ENCODE measurements at places on chromosomes 11 and 22.

- no peak for DNase-seq
Measured at GRCh38 chr11:86624366-86624765, 48.0 kb downstream of the ME3 start.

- DNase-seq, result no peak
Measured at GRCh38 chr11:86551288-86552092, 120.9 kb downstream of the ME3 start.

GRCh38 chr11:126311401-126312291 lies 7.8 kb downstream of the DCPS start:
- DNase-seq, result no peak

GRCh38 chr22:24007253-24008021 lies 2.2 kb upstream of the GSTT4 start:
- DNase-seq, result no peak

DNA sequence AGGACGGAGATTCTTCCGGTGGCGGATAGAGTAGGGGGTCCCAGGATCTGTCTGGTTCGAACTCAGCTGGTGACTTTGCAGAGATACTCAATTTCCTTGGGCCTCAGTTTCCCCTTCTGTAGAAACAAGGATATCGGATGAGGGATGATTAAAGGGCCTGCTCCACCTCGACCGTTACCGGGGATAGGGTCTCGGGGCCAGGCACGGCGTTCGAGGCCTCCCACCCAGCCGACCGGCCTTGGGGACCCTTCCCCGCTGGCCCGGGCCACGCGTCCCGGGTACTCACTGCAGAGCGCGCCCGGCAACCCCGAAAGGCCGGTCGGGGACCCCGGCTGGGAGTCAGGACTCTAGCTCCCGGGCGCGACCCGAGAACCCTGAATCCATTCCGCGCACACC lies 321 bp downstream of the RHBDD3 start:
- no peak for DNase-seq

GRCh38 chr22:47022475-47022874 lies 260.0 kb downstream of the TBC1D22A start:
- no peak for DNase-seq

DNA sequence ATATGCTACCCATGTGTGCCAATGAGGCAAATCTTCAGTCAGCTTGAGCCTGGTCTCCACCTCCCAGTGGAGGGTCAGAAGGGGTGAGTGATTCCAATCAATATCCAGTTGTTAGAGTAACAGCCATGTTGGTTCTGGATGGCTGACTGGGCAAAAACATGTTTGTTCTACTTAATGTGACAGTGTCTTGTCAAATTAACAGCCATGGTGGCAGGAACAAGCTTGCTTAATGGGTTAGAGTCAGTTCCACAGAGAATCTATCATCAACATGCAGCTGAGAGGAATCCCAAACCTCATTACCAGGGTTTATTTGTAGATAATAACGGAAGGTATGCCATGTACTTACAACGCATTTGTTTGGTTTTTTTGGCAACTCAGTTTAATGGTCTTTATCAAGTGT lies 133.2 kb downstream of the SLC17A6 start:
- DNase-seq, result no peak

GRCh38 chr11:101169944-101170343 lies 40.3 kb upstream of the PGR start:
- DNase-seq, result no peak

- no peak for DNase-seq
Measured at GRCh38 chr11:3747704-3748103, 49.6 kb downstream of the NUP98 start.

DNA sequence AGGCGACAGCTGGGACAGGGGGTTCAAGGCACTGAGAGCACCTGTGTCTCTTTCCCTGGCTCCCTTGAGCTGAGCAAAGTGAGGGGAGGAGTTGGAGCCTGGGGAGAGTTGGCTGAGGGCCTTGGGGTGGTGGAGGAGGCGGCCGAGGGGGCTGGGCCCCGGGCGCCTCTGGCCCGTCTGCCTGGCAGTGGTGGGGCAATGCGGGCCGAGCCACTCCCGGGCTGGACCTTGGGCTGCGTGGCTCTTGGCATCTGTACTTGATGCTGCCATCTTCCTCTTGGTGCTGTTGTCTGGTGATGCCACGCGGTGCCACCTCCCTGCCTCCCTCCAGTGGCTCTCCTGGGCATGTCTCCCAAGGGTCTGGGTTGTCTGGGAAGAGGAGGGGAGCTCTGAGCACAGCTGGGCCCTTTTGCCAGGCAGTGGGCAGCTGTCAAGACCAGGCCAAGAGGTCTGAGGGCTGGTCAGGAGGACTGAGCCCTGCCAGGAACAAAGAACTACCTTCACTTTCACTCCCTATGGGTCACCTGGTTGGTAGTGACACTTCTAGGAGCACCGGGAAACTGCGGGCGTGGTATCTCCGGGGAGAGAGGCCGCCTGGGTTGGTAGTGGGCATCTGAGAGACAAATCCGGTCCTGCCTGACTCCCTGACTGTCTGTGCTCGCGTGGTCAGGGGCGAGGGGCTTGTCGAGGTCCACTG lies 1.3 kb downstream of the GRIK4 start:
- DNase-seq, result no peak

DNA sequence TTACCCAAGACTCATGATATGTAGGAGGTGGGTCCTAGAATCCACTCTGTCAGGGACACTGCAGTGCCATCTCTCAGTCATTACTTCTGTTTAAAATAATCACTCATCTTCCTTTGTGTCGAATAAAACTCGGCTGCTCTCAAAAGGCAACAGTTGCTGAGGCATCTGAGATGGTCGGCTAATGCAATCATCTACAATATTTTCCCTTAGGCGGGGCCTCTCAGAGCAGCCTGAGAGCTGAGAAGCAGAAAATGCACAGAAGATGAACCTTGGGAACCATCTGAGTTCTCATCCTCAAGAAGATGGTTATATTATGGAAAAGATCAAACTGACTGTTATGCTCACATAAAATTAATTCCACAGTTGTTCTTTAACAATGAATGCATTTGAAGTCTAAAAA lies 1518.2 kb upstream of the TENM4 start:
- DNase-seq, result no peak

DNA sequence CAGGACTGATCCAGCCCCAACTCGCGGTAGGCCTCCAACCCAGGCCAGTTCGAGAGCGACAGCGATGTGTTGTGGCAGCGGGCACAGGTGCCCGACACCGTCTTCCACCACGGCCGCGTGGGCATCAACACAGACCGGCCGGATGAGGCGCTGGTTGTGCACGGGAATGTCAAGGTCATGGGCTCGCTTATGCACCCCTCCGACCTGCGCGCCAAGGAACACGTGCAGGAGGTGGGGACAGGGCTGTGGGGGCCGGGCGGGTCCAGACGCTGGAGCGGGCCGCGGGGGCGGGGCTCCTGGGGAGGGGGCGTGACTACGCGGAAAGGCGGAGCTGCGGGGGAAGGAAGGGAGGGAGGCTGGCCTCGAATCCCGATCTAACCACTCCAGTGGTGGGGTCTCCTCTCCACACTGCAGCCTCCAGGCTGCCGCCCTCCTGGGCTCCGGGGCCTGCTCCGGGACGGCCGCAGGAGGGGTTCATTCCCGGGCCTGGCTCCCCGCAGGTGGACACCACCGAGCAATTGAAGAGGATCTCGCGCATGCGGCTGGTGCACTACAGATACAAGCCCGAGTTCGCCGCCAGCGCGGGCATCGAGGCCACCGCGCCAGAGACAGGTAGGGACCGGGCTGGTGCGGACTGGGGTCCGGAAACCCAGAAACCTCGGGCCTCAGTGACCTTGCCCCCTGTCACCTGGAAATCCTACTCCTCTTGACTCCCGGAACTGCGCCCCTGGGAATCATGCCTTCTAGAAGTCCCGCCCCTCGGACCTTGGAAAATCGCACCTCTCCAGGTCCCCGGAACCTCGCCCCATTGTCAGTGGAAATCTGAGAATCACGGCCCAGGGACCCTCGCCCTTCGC lies 14.9 kb downstream of the TMEM258 start:
- no peak for DNase-seq

DNA sequence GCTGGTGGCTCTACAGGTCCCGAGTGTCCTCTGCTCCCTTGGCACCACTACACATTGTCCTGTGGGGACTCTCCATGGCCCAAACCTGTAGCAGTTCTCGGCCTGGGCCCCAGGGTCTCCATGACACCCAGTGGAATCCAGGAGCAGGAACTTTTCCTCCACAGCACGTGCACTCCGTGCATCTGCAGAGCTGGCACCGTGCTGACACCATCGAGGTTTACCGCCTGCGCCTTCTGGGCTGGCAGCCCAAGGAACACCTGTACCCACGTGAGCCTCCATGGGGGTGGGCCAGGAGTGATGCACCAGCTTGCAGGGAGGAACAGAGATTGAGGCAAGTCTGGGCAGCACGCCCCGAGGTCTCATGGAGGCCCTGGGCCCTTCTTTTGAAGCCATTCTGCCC lies 25.2 kb downstream of the TSPAN32 start:
- no peak for DNase-seq

- DNase-seq, result no peak
Measured at GRCh38 chr22:22946131-22946530, 58.5 kb downstream of the IGLL5 start.

DNA sequence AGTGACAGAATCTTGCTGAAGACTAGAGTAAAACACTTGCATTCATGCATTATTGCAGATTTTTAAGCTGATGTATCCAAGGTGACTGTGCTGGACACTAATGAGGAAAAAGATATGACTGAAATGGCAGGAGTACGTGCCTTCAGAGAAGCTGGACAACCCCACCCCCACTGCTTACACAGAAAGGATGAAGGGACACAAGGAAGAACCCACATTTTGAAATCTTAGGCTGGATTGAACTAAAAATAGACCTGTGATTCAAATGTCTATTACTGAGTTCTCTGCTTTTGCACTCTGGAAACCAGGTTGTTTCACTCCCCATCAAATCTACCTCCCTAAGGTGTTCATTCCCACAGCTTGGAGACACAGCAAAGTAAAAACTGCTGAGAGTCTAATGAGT lies 117.1 kb downstream of the KCNC1 start:
- DNase-seq, result no peak

GRCh38 chr11:33536178-33536577 lies 164.4 kb downstream of the C11orf91 start:
- DNase-seq, result no peak

DNA sequence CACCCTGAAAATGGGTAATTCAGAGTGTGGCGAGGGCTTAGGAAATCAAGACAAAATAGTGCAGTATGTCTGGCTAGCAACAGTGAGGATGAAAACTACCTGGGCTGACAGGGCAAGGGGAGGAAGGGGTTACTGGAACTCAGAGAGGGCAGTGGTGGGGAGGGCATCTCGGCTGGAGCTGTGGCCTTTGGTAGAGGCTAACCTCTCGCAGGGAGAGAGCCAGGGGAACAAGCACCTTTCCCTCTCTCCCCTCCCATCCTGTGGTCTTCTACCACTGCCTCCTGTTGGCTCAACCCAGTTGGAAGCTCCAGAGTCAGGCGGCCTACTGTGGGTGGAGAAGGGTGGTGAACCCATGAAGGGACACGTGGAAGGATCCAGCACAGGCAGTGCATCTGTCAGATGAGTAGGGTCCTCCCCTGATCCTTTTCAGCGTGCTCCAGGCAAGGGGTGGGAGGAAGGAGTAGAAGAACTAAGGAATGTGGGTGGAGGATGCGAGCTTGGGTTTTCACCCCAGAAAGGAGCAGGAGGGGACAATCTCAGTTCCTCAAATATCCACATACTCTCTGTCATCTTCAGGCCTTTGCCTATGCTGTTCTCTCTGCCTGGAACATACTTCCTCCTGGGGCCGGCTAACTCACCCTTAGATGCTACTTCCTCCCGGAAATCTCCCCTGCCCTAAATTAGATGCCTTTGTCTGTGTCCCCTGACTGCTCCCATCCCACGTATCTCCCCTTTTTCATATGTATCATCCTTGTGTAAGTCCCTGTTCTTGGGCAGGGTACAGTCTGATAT lies 6.2 kb upstream of the KCNE3 start:
- no peak for DNase-seq

DNA sequence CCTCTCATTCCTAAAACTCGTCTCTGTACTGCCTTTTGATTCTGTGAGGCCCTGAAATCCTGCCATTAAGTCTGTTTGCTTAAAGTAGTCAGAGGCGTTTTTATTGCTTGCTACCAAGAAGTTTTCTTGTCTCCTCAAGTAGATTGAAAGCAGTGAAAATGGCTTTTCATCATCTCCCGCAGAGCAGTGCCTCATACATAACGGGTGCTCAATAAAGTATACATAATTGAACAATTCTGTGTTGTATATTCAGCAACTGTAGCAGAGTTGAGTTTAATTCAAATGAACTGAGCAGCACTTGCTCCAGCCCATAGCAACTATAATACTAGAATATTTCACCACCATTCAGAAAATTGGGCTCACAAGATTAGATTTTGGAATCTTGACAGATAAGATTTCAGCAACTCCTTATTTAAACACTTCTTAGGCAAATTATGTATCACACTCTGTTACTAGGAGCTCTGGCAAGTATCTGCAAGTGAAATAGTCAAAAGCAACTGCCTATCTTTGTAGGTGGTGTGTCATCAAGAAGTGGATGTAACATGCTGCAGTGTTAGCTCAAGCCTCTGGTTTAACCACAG lies 20.0 kb downstream of the FIBIN start:
- DNase-seq, result no peak

- no peak for DNase-seq
Measured at GRCh38 chr11:105033343-105033742, 1.6 kb downstream of the CASP1 start.

DNA sequence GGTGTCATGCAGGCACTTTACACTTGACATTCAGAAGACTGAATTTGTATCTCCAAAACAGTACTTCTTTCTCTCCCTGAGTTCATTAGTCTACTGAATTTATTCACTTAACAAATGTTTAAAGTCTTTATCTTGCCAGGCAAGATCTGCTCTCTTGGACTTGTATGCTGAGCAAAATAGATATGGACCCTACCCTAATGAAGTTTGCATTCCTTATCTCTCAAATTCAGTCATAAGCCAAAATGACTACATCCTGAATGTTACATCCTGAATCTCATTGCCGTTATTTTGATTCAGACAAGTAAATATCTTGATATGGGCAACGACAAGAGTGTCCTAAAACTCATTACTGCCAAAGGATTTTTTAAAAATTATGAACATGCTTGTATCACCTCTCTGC lies 29.7 kb downstream of the FAR1 start:
- no peak for DNase-seq

DNA sequence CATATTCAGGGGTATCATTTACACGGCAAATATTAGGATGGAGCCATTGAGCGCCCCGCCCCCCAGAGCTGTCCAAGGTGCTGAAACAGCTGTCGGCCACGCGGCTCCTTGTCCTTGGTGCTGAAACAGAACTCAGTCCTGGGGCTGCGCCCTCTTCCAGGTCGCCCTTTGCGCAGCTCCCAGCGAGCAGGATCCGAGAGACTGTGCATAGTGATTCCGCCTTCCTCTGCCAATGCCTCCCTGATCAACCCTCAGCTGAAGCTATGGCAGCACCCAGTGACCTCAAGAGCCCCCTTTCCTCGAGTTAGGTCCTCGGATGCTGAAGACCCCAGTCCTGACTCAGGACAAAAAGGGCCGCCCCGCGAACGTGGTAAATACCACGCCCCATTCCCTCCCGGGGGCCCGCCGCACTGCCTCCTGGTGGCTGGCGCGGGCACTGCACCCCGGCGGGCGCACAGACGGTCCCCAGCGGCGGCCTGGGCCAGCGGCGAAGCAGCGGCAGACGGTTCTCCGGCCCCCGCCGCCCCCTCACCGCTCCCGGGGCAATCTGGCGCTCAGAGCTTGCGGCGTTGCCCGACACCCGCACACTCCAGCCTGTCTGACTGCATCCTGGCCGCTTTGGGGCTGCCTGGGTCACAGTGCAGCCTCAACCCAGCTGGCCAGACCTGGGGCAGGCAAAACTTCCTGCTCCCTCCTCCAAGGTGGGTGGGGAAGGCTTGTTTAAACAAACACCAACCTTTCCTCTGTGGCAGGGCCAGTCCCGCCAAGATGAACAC lies 13.4 kb downstream of the SYT7 start:
- peak; percentile 53 for DNase-seq

- no peak for DNase-seq
Measured at GRCh38 chr11:11843211-11843621, 1.4 kb downstream of the USP47 start.

- no peak for DNase-seq
Measured at GRCh38 chr22:30202531-30203006, 44.0 kb downstream of the LIF start.

All from NCI-H146 (cell line).